ENCODE measurements at places on chromosomes 13 and 19.

- DNase-seq = no peak
Measured at GRCh38 chr19:38736036-38736412, 8.2 kb downstream of the CAPN12 start.

- no peak for DNase-seq
Measured at GRCh38 chr19:6970443-6970842, 50.8 kb downstream of the MBD3L2B start.

GRCh38 chr19:2097886-2098327, 1.2 kb downstream of the IZUMO4 start:
- no peak for DNase-seq

GRCh38 chr19:43692877-43693276, 22.9 kb upstream of the PLAUR start:
- no peak for DNase-seq

DNA sequence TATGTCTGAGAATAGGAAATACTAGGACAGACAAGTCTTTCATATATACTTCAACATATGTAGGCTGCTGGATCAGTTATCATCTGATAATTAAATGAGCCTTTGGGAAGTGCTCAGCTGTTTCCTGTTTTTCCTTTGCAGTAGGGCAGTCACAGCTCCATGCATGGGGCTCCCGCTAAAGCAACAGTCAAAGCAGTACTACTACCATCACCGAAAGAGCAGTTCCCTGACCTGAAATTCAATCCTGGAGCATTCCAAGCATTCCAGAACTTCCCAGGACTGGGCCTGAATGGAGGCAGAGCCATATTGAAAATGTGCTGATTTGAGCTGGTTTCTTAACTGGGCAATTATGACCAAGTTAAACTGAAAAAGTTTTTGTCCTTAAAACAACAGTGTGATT, 20.5 kb downstream of the MICU2 start:
- DNase-seq = no peak

GRCh38 chr13:24716011-24716410, 35.8 kb downstream of the ATP12A start:
- no peak for DNase-seq

DNA sequence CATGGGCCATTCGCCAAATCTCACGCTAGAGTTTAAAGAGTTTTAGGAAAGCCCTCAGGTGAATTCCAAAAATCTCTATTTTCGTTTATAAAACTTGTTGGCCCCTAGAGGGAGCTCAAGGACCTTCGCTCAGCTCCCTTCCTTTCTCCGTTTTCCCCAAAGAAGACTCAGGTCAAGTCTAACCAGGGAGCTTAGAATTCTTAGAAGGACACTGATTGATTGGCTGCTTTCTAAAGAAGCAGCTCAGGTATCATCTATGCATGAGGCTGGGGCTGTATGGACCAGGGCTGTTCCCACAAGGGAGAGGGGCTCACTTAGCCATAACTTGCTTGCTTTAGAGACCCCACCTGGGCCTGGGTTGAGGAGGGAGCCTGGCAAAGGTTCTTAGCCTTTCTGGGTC, 20.5 kb downstream of the DZIP1 start:
- DNase-seq = no peak

DNA sequence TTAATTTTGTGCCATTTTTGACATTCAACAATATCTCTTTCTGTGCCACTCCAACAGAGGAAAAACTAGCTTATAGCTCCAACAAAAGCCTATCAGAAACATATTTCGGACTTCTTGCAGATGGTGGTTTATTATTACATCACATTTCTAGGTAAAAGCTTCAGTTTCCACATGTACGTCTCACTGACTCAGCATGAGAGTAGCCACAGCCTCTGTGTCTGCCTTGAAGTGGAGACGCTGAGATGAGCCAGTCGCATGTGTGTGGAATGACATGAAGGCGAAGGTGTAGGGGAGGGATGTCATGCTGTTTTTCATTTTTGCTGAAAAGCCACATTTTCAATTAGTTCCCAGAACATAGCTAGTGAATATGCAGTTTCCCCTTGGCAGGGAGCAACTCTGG, 598.6 kb downstream of the EFNB2 start:
- DNase-seq = no peak

DNA sequence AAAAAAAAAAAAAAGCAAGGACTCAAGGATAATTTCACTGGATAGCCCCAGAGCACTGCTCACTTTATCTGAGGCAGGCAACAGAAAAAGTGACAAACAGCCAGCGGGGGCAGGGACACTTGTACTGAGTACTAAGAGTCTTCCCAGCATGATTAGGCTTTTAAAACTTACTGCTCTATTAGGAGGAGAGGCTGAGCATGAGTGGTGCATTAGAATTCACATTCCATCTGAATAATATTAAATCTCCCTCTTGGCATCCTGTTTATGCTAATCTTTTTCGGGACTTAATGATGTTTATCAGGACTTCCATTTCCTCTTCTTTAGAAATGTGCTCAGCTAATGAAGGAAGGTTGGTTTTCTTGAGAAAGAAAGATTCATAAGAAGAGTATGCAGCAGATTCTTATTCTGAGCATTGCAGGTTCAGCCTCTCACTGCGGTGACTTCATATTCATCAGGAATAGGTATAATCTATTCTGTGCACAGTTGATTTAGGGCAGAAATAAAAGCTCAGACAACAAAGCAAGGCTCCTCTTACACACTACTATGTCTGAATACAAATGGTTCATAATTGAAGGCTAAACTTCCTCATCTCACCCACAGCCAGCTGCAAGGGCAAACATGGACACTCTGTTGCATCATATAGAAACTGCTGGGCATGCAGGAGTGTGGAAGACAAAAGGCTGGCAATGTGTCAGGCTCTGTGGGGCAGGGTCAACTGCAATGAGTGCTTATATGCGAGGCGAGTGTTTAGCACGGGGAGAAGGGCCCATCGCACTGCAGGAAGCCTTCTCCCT, 107.0 kb downstream of the KL start:
- no peak for DNase-seq

- no peak for DNase-seq
Measured at GRCh38 chr19:1648920-1649541, 3.4 kb downstream of the TCF3 start.

- no peak for DNase-seq
Measured at GRCh38 chr13:85853901-85854663, 54.9 kb upstream of the SLITRK6 start.

DNA sequence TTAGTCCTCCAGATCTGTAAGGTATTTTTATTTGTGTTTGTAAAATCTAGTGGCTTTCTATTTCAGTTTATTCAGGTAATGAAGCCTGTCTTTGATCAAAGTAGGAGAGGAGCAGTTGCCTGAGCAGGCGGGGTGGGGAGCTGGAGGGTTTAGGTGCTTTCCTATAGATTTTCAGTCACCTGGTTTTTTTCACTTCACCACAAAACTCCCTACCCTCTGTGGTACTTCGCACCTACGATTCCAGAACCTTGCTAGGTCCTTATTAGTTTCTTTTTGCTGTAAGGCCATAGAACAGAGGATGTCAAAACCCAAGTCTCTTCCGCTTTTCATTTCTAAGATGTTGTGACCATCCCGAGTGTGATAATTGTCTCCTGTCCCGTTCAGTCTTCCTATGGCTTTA, 26.6 kb downstream of the SLAIN1 start:
- no peak for DNase-seq

DNA sequence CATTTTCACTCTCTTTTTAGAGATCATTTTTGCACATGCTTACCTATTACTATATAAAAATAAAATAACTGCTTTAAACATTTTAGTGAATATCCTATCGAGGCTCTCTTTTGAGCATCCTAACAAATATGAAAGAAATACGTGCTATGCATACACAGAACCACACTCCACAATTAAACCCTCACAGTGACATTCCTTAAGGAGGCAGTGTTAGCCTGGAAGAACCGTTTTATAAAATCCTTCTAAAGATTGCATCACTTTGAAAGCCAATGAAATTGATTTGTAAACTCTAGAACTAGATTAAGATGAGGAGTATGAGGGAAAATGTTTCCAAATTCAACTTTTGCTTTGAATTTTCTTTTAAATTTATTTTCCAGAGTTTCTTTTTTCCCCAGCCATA, 11.1 kb upstream of the ENOX1 start:
- no peak for DNase-seq

DNA sequence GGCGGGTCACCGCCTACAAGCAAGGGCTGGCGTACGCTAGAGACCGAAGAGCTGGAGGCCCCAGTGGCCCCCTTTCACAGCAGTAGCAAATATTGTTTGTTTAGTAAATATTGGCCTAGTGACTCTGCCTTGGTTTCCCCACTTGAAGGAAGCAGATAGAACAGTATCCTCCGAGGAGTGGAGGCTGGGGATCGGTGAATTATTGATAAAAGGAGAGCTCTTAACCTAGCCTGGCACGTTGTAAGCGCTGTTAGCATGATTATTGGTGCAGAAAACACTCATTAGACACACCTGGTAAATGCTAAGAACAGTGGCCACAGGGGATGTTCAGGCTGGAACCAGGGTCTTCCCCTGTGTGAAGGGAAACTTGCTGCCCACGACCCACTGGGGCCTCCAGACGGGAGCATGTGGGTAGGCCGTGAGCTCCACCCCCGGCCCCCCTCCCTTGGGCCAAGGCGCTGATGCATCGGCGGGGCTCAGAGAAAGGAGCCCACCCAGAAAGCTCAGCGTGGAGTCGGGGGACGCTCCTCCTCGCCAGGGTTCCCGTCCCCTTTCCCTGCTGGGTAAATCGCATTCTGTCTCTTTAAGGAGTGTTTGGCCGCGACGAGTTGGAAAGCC, 2.3 kb downstream of the IER2 start:
- no peak for DNase-seq

GRCh38 chr13:66195238-66195637, 1034.9 kb downstream of the PCDH9 start:
- DNase-seq = no peak

DNA sequence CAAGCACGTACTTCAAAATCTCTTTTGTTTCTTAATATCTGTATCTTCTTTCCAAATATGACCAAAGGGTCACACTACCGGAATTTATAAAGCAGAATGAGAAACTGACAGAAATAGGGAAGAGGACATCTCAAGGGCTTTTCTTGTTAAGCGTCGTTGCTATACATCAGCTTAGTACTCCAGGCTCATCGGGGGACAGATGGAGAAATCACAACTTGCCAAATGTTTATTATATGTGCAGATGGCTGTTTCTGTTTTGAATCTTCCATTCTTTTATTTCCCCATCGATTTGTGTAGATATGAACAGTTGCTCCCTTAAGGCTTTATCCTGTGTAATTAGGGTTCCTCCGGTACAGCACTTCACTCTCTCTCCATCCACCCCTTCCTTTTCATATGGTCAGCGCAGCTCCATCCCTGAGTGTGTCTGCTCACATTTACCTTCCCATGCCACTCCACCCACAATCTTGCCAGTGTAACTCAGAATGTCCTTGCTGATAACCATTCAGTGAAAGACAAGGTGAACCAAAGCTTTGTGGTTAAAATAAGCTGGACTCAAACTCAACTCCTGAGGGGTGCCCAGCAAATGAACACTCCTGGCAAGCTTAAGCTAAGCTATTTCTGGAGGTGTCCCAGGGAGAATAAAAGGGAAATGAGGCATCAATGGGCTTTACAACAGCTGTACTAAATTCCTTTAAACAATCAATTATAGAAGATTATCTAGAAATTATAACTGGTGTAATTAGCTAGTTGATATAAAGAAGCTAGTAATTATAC, 51.3 kb downstream of the TBC1D4 start:
- DNase-seq = no peak

- no peak for DNase-seq
Measured at GRCh38 chr13:35252536-35253205, 223.8 kb downstream of the MAB21L1 start.

DNA sequence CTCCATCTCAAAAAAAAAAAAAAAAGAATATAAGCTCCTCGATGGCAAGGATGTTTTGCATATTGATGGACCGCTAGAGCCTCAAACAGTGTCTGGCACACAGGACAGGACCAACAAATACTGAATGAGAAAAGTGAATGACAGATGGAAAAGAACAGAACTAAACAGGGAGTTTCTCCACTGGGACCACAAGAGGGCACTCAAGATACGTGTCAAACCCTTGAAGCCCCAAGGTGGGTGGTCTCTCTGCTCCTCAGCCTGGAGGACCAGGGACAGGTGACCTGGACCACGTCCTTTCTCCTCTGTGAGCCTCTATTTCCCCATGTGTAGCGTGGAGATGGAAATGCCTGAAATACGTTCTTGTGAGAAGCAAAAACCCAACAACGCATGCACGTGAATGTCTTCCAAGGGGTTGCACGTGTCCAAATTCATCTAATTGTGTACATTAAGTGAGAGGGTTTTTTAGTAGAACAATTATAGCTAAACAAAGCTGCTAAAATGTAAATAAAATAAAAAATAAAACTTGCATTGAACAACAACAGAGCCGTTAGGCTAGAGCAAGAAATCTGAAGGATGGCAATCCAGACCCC, 5.7 kb upstream of the CDC42EP5 start:
- no peak for DNase-seq

GRCh38 chr13:106480351-106480910, 55.0 kb downstream of the EFNB2 start:
- DNase-seq = no peak

GRCh38 chr13:82344867-82345266, 1537.4 kb downstream of the SLITRK1 start:
- DNase-seq = no peak

- DNase-seq = no peak
Measured at GRCh38 chr13:54034047-54034446, 1005.4 kb downstream of the OLFM4 start.

GRCh38 chr13:29480893-29481525, 114.5 kb downstream of the SLC7A1 start:
- DNase-seq = no peak

GRCh38 chr13:31044364-31045285, 112.2 kb downstream of the TEX26 start:
- peak; percentile 8 for DNase-seq

- no peak for DNase-seq
Measured at GRCh38 chr13:29885989-29886388, 35.6 kb upstream of the UBL3 start.

DNA sequence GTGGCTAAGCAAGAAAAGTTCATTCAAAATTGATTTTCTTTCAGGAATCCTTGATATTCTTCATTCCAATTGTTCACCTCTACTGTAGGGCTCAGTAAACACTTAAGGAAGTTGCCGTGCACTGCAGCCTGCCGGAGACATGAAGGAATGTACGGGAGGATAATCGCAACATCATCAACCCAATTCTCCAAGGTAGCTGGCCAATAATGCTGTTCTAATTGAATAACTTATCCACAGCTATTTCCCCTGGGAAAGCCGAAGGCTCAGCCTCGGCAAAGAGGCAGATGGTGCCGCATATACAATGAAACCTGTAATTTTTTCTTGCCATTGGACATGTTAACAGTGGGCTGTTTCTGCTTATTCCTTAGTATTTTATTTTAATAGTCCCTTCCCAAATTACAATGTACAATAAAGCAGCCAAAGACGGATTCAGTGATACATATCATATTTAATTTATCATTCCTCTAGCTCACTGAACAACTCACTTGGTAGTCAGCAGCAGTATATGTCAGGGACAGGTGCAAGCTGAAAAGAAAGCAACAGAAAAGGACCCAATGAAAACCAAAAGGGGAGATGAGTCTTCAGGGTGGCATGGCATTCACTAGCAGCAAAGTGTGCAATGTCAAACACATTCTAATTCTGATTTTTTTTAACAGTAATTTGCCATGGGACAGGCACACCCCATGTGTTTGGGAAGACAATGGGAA, 420.5 kb upstream of the KLF12 start:
- no peak for DNase-seq

GRCh38 chr19:15636026-15636425, 4.7 kb upstream of the CYP4F3 start:
- DNase-seq = no peak
